ENCODE measurements at places on chromosomes 3 and 15.

- DNase-seq: no peak
These were observed 6.7 kb downstream of the PLIN1 start for GRCh38 chr15:89672221-89673164.

- DNase-seq: no peak
These were observed 157.9 kb upstream of the SLC2A2 start for GRCh38 chr3:171184372-171184771.

- DNase-seq: no peak
These were observed 66.2 kb upstream of the CORO2B start for GRCh38 chr15:68512598-68512997.

DNA sequence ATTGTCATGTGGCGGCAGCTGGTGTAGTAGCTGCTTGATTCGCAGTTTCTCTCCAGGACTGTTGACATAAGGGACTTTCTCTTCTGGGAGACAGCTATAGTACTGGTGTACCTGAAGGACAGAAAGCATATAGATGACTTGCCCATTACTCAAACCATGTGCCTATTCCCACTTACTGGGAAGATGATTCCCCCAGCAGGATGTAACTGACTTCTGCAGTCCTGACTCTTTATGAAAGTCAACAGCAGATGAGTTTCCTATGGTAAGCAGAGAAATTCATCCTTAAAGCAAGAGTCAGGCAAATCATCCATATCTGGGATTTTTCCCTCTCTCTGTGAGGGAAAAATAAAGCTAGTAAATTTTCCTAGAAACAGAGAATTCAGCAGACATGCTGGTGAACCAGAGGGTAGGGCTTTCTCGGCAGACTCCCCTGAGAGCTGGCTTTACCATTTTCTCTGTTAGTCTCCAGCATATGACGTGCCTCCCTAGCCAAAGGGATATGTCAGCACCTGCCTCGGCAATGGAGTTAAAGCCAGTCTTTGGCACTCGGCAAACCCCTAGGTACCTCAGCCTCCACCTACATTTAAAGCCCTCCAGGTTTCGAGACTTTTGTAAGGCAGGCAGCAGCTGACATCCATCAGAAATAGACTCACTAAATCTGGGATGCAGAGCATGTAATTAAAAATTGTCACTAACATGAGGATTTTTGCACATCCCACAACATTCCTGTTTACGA is 62.1 kb downstream of the PRICKLE2 start:
- DNase-seq: no peak

DNA sequence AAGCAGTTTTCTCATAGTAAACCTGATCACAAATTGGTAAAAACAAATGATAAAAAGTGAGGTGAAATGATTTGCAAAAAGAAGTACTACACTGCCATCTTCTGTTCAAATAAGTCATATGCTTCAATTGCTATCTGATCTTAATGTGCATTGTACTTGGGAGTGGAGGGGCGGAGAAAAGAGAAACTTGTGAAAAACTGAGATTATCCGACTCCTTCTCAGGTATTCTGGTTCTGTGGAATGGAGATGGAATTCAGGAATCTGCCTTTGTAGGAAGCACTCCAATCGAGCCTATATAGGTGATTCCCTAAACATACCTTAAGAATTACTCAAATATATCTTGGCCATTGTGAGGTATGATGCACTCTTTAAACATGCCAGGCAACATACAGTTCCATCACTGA is 180.6 kb downstream of the CHL1 start:
- peak; percentile 64 for DNase-seq

DNA sequence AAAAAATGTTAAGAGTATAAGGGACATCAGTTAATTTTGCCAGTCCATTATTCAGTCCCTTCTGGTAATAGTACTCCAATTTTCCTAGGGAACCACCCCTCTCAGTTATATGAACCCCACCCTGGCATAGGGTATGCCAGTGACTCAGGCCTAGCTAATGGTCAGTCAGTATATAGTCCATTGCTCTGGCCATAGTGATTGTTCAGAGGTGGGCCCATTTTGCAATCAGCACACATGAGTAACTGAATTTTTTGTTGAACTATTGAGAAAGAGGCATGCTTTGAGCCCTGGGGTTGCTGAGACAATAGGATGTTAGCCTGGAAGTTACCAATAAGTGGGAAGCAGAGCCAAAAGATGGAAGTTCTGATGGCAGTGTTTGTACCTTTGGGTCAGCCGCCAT is 4.1 kb downstream of the LRCH3 start:
- peak; percentile 14 for DNase-seq

- no peak for DNase-seq
These were observed 40.5 kb upstream of the EIF1B start for GRCh38 chr3:40268802-40269524.

DNA sequence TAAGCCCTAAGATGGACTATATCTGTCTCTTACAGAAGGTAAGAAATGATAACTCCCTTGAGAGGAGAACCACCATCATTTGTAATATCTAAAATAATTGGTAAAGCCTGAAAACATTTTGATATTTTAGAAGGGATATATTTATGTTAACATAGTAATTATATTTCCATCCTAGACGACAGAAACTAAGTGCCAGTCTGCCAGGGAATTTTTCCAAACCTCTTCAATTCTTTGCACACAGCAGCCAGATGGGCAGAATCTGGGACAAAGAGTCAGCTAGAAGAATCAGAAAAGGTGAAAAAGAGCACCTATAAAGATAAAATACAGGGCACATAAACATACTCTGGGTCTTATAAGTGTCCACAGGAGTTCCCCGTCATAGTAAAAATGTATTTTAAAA is 70.0 kb upstream of the CBLB start:
- DNase-seq: no peak

GRCh38 chr3:12579456-12579855 is 22.6 kb downstream of the MKRN2 start:
- DNase-seq: no peak

GRCh38 chr15:29107291-29107890 is 162.2 kb downstream of the NSMCE3 start:
- DNase-seq: no peak

- no peak for DNase-seq
These were observed 42.9 kb upstream of the PLCL2 start for GRCh38 chr3:16841904-16842271.

DNA sequence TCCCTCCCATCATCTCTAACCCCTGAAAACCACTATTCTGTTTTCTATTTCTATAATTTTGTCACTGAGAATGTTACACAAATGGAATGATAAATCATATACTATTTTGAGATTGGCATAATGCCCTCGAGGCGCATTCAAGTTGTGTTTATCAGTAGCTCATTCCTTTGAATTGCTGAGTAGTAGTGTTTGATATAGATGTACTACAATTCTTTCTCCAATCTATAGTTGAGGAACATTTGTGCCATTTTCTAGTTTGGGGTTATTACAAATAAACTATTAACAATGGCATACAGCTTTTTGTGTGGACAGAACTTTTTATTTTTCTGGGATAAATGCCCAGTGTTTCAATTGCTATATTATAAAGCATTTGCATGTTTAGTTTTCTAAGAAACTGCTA is 86.0 kb downstream of the CCR1 start:
- DNase-seq: no peak

GRCh38 chr15:38176155-38176554 is 76.5 kb upstream of the SPRED1 start:
- no peak for DNase-seq

GRCh38 chr15:101545548-101546505 is 56.3 kb upstream of the PCSK6 start:
- DNase-seq: no peak

- no peak for DNase-seq
These were observed 74.6 kb downstream of the ATP2B2 start for GRCh38 chr3:10430805-10431204.

GRCh38 chr3:28669870-28670269 is 321.2 kb upstream of the AZI2 start:
- DNase-seq: no peak

- no peak for DNase-seq
These were observed 28.6 kb upstream of the PLXNA1 start for GRCh38 chr3:126954141-126954842.

- DNase-seq: no peak
These were observed 408.2 kb upstream of the THBS1 start for GRCh38 chr15:39172380-39173281.

GRCh38 chr3:18264853-18265252 is 160.3 kb downstream of the SATB1 start:
- no peak for DNase-seq

DNA sequence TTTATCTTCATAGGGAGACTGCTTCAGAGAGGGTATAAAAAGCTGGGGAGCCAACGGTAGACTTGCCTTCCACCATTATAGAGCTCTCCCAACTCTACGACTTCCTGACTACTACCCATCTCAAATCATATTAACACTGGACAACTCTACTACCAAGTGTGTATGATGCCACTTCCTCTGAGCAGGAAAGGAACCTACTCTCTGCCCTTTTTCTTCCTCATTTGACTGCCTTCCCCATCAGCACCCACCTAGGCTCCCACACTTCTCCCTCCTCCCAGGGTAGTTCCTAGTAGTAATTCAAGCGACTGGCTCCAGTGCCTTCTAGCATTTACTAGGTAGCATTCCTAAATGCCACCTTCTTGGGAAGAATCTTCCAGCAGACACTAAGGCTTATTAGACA is 24.5 kb upstream of the TBL1XR1 start:
- no peak for DNase-seq

- DNase-seq: no peak
These were observed 26.3 kb downstream of the ITGA11 start for GRCh38 chr15:68405378-68406250.

- peak; percentile 38 for DNase-seq
These were observed 24.4 kb upstream of the FRMD4B start for GRCh38 chr3:69410301-69410700.

GRCh38 chr3:107985496-107985895 is 105.3 kb downstream of the CD47 start:
- DNase-seq: no peak

- no peak for DNase-seq
These were observed 126.3 kb upstream of the ABI3BP start for GRCh38 chr3:101119535-101119934.

- no peak for DNase-seq
These were observed 1135.1 kb downstream of the TUSC7 start for GRCh38 chr3:117844676-117845075.

DNA sequence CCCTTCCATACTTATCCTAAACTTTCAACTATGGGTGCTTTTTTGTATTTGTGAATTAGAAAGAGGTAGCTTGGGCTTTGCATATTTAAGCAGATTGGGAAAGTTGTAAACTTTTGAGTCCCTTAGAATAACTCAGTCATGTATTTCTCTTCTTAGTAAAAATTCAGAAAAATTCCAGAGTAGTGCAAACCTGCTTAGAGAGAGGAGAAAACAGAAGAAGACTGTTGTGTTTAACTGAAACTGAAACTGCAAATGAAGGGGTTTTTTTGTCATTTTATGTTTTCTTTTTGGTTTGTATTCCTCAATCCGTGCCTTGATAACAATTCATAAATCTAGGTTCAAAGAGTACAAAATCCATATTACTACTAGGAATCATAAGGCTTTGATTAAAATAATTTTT is 31.3 kb downstream of the CD200 start:
- no peak for DNase-seq

DNA sequence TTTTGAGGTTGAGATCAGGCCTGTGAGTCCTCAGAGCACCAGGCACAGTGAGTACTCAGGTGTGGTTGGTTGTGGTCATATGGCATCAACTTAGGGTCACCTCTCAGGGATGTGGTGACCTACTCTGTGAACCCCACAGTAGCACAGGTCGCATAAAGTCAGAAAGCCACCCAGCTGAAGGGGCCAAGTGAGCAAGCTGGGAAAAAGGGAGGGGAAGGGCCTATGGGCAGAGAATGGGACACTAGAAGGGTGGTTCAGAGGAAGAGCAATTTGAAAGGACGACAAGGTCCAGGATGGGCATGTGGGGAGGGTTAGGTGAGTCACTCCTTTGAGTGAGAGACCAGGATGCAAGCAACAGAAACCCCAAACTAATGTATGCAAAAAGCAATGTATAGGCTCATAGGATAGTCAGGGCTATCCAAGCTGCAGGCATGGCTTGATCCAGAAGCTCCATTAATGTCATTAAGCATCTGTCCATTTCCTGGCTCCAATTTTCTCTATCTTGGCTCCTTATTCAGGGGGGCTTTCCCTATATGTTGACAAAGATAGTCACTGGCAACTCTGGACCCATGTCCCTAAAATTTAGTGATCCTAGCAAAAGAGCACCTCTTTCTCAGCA is 33.5 kb downstream of the HMCES start:
- no peak for DNase-seq

DNA sequence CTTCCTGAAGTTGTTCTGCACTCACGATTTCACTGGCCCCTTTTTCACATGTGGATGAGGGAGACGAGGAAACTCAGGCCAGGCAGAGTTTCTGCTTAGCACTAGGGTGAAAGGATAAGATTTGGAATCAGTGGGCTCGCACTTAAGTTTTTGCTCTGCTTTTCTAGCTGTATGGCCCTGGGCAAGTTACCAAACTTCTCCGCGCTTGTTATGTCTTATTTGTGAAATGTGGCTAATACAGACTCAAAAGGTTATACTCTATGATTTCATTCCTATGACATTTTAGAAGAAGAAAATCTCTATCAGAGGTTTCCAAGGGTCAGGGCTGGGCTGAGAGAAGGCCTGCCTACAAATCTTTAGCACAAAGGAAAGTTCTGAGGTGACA is 191.9 kb upstream of the LRIG1 start:
- no peak for DNase-seq

- no peak for DNase-seq
These were observed 81.9 kb downstream of the NEO1 start for GRCh38 chr15:73134196-73134595.

- no peak for DNase-seq
These were observed 365.1 kb upstream of the SLCO3A1 start for GRCh38 chr15:91488452-91488851.

- no peak for DNase-seq
These were observed 3.3 kb upstream of the TAMM41 start for GRCh38 chr3:11850003-11850402.

- no peak for DNase-seq
These were observed 9.8 kb downstream of the LARS2 start for GRCh38 chr3:45398178-45398577.

- no peak for DNase-seq
These were observed 97.5 kb downstream of the OCA2 start for GRCh38 chr15:28001641-28002040.

- no peak for DNase-seq
These were observed 18.4 kb upstream of the KCNMB2 start for GRCh38 chr3:178517665-178518334.

- DNase-seq: no peak
These were observed 54.2 kb downstream of the OSTN start for GRCh38 chr3:191253089-191253799.

- no peak for DNase-seq
These were observed 613.3 kb downstream of the TBL1XR1 start for GRCh38 chr3:176583956-176584355.
